ENCODE measurements at places on chromosomes 6 and 20. TPM values are rescaled to one million over a fixed set of nuclear protein-coding genes. Genes with fewer than 3 reads are reported as not detected.

DNA sequence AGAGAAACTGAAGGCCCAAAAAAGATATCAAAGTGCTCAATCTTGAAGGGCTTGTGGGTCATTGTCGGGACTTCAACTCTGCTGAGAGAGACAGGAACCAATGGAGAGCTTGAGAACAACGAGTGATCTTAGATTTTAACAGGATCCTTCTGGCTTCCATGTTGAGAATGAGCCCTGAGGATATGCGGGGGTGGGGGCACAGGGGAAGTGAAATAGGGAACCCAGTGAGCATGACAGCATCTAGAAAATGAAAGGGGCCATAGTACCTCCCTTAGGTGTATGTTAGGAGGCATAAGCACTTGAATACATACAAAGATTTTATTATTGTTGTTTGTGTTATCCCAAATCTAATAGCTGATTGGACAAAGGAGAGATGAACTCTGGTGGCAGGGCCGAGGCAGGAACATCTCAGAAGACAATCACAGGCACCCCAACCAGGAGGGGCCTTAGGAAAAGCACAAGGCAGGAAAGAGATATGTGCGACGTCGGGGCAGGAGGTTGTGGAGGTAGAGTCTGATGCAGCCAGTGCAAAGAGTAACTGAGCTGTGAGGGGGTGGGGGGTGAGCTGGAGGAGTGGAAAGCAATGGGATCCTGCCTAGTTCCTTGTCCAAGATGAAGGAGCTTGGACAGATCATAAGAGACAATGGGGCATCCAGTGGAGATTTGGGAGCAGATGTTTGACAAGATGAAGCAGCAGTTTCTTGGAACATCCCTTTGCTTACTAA lies 10.4 kb downstream of the TGM6 start:
- DNase-seq, result no peak

DNA sequence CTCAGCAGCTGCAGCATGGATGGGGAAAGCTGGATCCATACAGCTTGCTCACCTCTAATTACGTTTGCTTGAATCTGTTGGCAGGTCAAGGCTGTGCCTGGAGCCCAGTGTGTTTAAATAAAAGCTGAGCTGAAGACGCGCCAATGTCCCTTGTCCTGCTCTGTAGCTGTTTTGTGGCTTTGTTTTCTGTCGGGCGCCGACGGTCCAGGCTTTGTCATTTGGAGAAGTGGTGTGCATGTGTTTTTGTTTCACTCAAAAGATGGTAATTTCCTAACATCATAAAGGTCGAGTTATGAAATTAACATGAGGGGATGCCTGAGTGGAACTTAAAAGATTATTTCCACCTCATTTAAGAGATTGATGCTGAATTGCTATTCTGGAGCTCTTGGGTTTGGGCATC lies 107.6 kb downstream of the SLC24A3 start:
- DNase-seq, result no peak

DNA sequence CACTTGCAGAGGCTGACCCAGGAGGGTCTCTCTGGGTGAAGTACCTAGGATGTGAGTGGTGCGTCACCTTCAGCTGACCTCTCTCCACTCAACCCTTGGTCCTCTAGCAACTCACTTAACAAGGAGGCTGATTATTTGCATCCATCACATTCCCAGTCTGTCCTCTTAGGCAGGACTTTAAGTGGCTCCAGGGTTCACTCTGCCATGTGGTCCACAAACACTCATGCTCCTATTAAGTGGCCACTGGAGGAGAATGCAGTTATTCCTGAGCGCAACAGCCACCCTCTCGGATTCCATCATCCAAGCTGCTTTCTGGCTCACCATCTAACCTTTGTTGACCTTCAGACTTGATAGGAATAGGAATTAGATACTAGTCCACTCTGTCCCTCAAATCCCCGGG lies 61.1 kb upstream of the SCAF8 start:
- no peak for DNase-seq

GRCh38 chr6:28808383-28808782 lies 115.4 kb downstream of the TRIM27 start:
- no peak for DNase-seq

DNA sequence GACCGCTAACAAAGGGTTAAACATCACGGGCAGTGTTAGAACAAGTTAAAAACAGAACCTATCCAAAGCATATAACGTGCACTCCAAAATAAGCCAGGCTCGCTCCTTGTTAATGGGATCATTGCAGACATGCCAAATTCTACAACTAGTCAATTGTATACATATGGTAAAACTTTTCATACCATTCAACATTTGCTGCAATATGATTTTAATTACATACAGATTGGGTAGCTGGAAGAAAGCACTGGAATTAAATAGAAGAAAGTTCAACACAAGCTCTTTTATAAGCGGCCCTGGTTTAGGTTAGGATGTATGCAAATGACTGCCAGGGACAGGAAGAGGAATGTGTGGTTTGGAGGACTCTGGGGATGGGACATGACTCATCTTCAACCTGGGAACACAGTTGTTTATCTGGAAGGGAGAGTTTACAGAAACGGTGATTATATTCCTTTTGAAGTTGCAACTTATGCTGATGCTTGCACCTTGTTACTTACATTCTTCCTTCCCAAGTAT lies 62.5 kb upstream of the TIAM2 start:
- no peak for DNase-seq

GRCh38 chr6:152206072-152206818 lies 398.8 kb downstream of the ESR1 start:
- peak; percentile 29 for DNase-seq

DNA sequence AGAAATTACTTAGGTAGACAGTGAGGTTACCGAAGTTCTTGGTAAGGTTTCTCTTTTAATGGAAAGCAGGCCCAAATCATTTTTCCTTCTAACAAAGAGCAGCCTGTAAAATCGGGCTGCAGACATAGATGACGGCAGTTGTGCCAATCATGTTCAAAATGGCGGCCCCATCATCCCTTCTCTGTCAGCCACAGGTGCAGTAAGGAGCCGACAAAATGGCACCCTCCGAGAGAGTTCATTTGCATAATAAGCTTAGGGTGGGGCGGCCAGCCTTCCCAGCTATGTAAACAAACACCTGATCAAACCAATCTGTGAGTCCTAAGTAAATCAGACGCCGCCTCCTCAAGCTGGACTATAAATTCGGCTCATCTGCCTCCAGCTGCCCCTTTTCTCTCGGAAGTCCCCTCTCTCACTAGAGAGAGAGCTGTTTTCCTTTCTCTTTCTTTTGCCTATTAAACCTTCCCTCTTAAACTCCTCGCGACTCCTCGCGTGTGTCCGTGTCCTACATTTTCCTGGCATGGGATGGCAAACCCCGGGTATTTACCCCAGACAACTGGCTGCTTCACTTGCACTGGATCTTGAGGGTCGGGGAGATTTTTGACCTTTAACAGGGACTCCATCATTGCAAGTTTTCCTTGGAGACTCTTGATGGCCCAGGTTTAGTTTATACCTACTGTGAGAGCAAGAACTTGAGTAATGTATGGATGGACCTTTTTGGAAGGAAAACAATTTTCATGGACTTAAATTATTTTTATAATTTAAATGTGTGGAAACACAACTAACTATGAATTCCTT lies 8.9 kb upstream of the DDR1 start:
- no peak for DNase-seq

DNA sequence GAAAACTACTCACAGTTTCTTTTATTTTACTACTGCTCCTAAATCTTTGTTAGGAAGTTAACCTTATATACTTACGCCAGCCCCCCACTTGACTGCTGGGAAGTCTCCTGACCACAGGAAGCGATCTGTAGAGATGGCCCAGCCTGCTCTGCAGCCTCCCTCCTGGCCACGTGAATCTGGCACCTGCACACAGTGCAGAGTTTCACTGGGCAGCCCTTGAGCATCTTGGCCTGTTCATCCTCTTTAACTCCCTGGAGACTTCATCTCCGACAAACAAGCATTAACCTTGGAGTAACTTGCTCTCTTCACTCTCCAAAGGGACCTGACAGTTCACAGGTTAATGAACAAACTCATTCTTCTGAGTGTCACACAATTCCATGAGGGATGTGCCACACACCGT lies 294.1 kb downstream of the BTBD9 start:
- DNase-seq, result no peak

GRCh38 chr6:45892696-45893245 lies 122.9 kb downstream of the CLIC5 start:
- DNase-seq, result no peak

DNA sequence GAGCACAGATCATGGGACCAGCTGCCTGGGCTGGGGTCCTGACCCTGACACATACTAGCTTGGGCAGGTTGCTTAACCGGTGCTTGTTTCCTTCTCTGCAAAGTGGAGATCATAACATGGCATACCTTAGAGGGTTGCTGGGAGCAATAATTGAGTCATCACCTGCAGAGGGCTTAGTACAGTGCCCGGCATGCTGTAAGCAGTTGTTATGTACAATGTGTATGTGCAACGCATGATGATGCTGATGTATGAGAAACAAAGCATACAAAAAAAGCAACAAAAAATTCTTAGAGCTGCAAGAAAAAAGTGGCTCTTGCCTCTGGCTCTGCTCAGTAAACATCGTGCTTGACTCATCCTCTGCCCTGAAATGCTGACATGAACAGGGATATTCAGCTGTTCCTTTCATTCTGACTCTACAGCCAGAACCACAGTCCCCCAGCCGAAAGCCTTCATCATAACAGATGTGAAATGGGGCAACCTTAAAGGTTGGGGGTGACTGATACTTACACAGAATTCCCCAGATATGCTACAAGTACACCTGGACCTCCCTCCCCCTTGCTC lies 91.7 kb downstream of the CLIC5 start:
- DNase-seq, result no peak

GRCh38 chr6:137968901-137969300 lies 101.8 kb downstream of the TNFAIP3 start:
- DNase-seq, result no peak

GRCh38 chr20:36745234-36745926 lies 510 bp downstream of the NDRG3 start:
- DNase-seq, result peak; percentile 26

DNA sequence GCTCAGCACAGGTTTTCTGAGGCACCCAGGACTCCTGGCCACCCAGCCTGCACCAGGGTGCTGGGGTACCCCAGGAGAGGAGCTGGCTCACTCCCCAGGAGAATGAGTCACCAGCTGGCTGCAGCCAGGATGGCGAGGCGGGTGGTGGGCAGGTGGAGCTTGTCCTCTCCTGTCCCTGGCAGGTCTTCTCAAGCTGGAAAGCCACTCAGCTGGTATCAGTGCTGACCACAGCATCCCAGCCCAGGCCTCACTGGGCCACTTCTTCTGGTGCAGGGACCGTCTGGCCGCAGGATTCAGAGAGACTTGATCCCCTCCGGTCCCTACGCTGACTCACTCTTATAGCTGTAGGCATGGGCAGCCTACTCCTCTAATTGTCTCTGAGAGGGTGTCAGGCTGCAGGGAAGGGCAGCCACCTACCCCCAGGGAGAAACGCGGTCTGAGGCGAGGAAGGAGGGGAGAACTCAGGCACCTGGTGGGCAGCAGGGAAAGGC lies 22.2 kb downstream of the TFEB start:
- DNase-seq, result no peak

- no peak for DNase-seq
Measured at GRCh38 chr6:107763946-107764345, 60.2 kb downstream of the SCML4 start.

DNA sequence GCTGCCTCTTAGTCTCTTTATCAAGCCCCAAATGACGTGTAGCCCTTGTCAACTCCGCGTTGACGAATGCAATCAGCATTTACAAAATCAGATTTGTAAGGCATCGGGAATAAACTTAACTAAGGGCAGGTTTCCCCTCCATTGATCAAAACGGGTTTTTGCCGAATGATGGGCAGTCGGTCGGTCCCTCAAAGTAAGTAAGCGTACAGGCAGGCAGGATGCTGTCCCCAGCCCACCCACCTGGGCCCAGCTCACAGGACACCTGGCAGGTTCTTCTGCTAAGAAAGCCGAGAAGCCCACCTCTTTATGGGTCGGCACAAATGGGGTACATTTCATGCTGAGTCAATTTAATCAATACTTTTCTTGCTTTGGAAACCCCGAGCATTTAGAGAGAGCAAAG lies 22.0 kb upstream of the MAFB start:
- DNase-seq, result no peak

GRCh38 chr20:60345106-60345505 lies 386.9 kb downstream of the CDH26 start:
- no peak for DNase-seq

DNA sequence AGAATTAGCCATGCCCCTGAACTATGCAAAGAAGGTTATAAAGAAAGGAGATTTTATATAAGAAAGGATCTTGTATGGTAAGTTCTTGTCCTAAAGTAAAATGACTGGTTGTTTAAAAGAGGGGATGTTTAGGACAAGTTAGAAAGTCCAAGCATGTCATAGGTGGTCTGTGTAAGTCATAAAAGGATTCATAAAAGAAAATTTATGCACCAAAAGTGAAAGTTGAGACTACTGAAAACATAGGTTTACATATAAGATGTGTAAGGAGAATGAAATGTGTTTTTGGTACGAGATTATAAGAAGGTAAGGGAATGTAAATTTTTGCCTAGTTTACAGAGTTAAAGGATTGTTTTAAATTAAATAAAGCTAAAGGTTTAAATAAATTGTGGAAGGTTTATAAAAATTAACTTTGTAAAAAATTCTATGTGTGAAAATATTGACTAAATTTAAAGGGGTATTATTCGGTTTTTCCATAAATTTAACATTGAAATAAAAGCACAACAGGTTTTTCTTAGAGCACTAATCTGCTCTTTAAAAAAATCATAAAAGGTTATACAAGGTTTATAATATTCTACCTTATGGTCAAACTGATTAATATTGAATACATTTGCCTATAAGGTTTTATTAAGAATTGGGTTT lies 93.6 kb upstream of the UST start:
- no peak for DNase-seq

- DNase-seq, result no peak
Measured at GRCh38 chr6:84052204-84052882, 18.8 kb downstream of the MRAP2 start.

- DNase-seq, result no peak
Measured at GRCh38 chr6:52994031-52994838, 849 bp downstream of the GSTA4 start.

DNA sequence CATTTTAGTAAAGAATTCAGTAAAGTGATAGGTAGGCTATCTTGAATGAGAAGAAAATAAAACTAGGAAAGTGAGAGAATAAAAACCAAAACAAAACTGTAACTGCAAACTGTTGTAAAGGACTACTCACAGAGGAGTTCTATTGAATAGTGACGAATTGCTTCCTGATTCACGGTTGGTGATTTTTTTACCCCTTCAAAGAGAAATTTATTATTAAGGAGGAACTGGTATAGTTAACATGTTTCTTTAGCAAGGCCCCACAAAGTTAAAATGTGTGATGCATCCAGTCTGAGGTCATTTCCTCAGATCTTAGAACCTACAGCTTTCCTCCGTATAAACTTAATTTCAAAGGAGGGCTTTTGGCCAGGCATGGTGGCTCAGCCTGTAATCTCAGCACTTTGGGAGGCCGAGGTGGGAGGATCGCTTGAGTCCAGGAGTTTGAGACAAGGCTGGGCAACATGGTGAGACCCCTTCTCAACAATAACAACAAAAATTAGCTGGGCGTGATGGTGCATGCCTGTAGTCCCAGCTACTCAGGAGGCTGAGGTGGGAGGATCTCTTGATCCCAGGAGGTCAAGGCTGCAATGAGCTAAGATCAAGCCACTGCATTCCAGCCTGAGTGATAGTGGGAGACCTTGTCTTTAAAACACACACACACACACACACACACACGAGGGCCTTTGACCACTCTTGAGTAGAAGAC lies 8.3 kb downstream of the PRDM1 start:
- no peak for DNase-seq

SNX5 gene
- 160 TPM for total RNA-seq

OR2H1 gene
- not detected for total RNA-seq

SAMD5 gene
- 19.1 TPM for total RNA-seq

SEL1L2 gene
- total RNA-seq, result not detected

HDDC2 gene
- 48.0 TPM for total RNA-seq

TRMT6 gene
- 10.9 TPM for total RNA-seq

CSNK2B gene
- 11.3 TPM for total RNA-seq

SLC4A11 gene
- 5.8 TPM for total RNA-seq

IL17F gene
- total RNA-seq, result not detected
